Right renal pelvis (tissue), 4 donors: ENCODE measurements at places on chromosomes 7 and 10.

DNA sequence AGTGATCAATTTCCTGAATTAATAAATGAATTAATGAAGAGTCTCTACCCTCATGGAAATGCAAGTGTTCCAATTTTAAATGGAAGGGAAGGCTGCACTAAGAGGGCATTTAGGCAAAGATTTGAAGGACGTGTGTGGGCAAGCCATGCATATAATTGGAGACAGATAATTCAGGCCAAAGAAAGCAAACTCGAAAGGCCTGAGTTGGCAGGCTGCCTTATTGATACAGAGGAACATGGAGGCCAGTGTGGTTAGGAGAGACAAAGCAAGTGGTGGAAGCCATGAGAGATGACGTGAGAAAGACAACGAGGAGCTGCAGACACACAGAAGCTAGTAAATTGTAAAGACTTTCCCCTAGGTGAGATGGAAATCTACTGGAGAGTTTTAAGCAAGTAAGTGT, 15.4 kb upstream of the PCLO start:
- DNase-seq: no peak

DNA sequence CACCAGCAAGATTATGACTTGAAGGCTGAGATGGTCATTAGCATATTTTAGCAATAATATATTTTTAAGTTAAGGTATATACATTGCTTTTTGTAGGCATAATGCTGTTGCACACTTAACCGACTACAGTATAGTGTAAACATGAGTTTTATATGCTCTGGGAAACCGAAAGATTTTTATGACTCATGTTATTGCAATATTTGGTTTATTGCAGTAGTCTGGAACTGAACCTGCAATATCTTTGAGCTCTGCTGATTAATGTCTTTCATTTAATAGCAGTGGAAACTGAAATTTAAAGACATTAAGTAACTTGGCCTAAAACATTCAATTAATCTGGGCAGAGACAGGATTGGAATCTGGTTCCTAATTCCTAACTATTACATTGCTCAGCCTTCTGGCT, 266.7 kb upstream of the PLXDC2 start:
- no peak for DNase-seq

DNA sequence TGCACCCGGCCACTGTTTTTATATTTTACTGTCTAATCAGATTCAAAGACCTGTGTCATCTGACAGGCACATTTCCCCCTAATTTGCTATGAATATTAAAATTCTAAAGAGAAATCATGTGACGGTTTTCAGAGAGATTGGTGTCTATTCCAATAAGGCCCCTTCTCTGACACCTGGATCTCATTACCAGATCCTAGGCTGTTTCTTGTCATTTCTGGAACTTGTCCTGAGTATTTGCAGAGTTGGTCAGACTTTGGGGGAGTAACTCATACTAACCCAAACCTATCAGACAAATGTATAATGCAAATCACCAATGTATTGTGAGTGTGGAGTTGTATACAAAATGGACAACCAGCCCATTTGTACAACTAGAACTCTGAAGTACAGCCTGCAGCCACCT, 29.5 kb downstream of the MYO1G start:
- no peak for DNase-seq

DNA sequence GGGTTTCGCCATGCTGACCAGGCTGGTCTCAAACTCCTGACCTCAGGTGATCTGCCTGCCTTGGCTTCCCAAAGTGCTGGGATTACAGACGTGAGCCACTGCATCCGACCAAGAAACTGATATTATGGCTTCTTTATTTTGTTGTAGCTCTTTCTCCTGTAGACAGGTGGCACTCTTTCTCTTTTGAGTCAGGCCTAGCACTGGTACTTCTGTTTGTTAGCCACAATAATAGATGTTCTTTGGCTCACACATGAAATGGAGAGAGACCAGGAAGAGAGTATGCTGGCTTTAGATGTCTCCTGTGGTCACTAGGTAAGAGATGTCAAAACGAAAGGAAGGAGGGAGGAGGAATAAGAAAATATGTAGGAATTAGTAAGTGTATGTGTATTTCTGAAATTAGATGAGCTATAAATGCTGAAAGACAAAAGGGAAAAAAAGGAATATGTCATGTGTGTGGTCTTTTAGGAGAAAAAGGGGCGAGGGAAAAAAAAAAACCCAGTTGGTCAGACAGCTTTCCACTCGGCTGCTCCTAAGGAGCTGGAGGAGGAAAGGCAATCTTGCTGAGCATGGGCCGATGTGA, 78.7 kb downstream of the CLEC2L start:
- no peak for DNase-seq

- peak; percentile 71 for DNase-seq
These were observed 67.9 kb upstream of the PDZD8 start for GRCh38 chr10:117442944-117443685.

GRCh38 chr10:125473143-125473793, 209.7 kb downstream of the TEX36 start:
- no peak for DNase-seq

- no peak for DNase-seq
These were observed 96.0 kb downstream of the GPR85 start for GRCh38 chr7:112990624-112991023.

DNA sequence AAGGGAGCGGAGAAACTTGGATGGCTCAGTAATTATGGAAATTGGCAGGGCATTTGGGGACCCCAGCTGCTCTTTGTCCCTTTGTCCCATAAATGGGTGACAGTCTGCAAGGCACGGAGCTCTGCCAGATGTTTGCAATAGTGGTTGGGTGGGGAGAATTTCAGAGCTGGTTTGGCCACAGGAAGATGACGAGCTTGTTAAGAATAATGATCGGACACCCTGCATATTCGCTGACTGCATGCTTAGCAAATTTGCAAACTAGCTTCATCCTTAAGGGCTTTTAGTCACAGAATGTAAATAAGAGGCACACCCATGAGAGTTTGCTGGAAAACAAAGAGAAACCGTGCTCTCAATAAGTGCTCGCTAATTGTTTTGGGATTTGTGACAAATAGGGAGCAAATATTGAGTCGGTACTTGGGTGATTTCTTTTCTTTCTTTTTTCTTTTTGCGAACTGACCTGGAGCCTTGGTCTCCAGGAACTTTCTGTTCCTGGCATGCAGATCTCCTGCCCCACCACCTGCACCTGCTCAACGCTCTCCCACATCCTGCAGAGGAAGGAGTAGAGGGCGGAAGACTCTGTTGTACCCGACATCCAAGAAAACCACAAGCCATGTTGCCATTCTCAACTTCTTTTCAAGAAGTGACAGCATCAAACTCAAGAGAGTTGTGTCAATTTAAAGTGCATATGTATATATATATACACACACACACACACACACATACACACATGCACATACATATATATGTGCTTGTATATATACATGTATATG, 238.9 kb downstream of the CAMK1D start:
- no peak for DNase-seq

GRCh38 chr10:127150136-127150535, 46.3 kb downstream of the INSYN2A start:
- no peak for DNase-seq

DNA sequence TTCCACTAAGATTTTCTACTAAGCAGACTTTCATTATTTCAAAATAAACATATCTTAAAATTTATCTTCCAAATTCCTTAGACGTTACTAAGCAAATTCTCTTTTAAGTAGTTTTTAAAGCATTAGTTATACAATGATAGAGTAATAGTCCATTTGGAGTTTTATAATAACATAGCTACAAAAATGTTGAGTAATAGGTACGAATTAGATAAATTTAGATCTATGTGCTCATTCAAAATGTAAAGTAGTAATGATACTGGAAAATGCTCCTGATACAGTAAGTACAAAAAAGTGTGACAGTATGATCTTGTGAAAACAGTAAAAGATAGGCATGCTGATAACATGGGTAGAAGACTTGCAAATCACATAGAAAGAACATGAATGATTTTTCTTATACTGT, 4.5 kb downstream of the DMTF1 start:
- no peak for DNase-seq

GRCh38 chr10:30656233-30656632, 26.7 kb upstream of the LYZL2 start:
- no peak for DNase-seq

DNA sequence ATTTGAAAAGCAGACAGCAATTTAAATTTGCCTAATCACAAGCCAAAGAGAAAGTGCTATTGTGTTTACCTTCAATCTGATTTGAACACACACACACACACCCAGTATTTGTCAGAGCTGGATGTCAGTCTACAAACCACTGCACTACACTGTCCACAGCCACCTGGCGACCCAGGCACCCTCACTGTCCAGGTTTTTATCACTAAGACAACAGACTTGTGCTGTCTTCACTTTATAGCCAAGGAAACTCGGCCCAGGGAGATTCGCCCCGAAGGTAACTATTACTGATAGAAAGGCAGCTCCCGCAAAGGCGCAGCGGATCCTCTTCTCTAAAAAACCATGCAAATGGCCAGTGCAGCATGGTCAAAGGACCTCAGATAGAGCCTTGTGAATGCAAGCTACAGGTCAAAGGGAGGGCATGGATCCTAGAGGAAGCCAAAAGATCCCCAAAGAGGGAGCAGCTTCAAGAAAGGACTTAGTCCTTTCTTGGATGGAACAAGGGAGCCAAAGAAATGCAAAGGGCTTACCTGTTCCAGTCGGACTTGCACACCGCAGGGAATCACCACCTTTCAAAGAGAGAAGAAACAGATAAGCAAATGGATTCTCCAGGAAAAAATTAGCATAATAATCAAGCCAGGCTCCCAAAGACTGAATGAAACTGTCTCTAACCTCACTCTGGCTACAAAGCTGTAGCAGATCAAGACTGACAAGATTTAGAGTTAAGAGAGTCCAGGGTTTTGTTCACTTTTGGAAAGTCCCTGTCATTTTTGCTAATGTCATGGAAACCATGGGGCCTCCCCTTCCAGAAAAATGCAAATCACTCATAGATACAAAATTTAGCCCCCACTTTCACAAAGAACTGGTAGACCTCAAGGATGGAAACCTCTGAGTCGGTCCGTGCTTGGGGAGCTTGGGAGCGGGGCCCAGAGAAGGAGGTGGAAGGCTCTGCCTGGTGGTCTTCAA, 101.1 kb downstream of the TNS3 start:
- DNase-seq: no peak

GRCh38 chr7:150003304-150003810, 129.6 kb downstream of the ATP6V0E2 start:
- DNase-seq: no peak

GRCh38 chr10:133279326-133280226, 2.9 kb upstream of the ADAM8 start:
- DNase-seq: no peak

GRCh38 chr10:97185326-97186058, at the start of gene SLIT1:
Gene SLIT1, minus strand, starts transcription at chr10:97185959. Its CDS starts 285 bp downstream, at chr10:97185674.
- DNase-seq: no peak

GRCh38 chr7:132486274-132486610, 90.0 kb downstream of the PLXNA4 start:
- no peak for DNase-seq

DNA sequence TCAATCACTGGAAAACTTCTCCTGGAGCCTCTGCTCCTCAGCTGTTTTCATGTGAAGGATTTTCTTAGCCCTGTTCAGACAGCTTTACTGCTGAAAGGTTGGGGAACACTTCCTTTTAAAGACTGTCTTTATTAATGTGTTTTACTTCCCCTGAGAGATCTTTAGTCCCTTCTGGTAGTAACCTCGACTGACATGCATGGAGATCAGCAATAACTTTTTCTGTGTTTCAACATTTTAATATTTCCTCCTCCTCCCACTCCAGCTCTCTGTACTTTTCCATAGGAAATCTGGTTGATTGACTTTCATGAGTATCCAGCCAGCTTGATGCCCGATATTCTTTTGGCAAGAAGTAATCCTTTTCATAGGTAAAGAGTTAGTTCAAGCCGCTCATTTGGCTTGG, 62.7 kb upstream of the STRIP2 start:
- no peak for DNase-seq

DNA sequence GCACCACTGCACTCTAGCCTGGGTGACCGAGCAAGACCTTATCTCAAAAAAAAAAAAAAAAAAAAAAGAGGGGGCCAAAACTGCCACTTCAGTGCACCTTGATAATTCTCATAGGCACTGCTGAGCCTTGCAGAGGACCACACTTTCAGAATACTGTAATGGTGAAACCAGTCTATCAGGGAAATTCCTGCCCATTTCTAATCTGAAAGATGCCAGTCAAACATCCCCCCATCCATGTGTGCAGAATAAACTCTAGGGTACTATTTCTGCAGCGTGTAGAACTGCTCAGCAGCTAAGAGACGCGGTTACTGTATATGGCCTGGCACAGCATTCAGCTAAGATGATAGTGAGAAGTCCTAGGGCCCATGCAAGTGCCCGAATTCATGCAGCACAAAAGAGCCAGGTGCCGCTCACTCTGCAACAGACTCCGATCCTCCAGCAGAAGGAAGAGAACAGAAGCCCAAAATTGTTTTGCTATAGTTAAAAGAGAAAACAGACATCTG, 286.8 kb upstream of the KLF14 start:
- no peak for DNase-seq

DNA sequence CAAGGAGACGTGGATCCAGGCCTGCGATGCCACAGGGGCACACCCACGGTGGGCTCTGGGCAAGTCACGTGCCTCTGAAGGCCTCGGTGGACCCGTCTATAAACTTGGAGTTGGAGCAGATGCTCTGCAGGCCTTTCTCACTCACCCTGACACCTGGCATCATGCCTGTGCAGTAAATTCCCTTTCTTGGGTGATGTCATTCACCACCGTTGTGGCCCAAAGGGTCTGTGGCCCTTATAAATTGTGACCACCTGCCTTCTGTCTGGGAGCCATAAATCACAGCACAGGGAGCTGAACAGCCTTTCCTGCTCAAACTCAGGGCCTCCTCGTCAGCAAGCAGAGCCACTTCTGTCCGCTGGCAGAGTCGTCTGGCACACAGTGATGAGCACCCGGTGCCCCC, 52.2 kb downstream of the GPAM start:
- DNase-seq: peak; percentile 32

GRCh38 chr10:82821043-82821442, 946.0 kb downstream of the NRG3 start:
- no peak for DNase-seq
